ENCODE measurements at places on chromosomes 2 and 18.

- DNase-seq: no peak
Measured at GRCh38 chr2:186544255-186544675, 45.6 kb upstream of the ITGAV start.

- DNase-seq: no peak
Measured at GRCh38 chr2:73084971-73085370, 13.5 kb upstream of the SFXN5 start.

DNA sequence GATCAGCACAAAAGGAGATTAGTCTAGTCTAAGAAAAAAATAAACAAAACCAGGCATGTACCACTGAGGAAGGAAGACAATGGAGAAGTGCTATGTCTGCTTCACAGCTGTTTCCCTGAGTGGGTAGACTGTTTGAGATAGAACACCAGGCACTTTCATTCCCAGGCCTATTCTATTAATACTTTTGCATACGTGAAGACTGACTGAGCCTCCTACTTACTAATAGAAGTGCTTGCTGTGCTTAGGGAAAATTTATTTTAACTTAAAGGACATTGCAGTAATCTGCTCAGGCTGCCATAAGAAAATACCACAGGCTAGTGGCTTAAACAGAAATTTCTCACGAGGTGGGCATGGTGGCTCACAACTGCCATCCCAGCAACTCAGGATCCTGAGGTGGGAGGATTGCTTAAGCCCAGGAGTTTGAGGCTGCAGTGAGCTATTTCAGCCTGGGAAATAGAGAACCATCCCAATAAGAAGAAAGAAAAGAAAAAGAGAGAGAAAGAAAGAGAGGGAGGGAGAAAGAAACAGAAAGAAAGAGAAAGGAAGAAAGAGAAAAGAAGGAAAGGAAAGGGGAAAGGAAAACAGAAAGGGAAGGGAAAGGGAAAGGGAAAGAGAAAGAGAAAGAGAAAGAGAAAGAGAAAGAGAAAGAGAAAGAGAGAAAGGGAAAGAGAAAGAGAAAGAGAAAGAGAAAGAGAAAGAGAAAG is 33.0 kb downstream of the CMPK2 start:
- no peak for DNase-seq

DNA sequence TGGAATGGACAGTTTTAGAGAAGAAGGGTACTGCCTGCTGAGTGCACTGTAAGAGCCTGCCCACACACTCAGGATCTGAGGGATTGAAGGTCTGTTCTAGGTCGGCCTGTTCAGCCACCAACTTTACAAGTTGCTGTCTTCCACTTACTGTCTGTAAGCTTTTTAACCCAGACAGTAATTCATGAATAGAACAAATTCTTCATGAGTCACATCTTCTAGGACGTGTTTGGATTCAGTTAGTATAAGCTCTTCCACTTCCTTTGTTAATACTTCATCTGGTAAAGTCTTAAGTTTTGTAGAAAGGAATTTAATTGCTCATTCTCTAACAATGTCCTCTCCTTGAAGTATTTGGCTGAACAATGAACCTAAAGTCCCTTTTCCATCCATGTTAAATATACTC is 74.6 kb downstream of the PDE11A start:
- DNase-seq: no peak

- no peak for DNase-seq
Measured at GRCh38 chr18:61898640-61899101, 5.9 kb upstream of the RNF152 start.

DNA sequence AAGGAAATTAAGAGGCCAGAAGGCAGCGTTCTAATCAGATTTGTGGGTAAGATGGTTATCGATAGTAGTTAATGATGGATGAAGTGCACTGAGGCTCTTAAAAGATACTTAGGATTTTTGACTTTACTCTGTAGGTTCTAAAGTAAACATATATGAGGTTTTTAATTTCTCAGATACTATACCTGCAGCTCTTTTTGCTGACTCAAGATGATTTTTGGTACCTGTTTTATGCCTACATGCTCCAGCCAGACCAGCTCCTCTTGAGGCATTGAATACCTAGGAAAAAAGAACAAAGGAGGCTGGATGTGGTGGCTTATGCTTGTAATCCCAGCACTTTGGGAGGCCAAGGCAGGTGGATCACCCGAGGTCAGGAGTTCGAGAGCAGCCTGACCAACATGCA is 241.7 kb upstream of the FOSL2 start:
- DNase-seq: no peak

DNA sequence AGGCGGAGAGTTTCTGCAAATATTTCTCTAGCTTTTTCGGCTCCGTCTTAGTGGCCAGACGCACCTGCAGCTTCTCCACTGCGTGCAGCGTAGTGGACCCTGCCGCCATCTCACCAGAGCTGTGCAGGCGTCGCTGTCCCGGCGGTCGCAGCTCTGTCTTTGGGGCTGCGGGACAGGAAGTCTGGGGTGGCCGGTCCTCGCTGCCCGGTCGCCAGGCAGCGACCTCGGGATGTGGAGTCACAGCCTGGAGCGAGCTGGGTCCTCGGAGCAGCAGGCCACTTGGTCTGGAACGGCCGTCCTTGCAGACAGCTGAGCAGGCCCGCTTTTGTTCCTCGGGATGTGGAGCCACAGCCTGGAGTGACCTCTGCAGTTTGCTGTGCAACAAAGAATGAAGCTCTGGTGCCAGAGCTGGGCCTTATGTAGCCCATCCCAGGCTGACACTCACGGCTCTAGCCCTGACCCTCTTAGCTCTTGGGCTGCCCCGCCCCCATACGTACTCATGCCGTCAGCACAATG is at the start of gene ELOA2:
ELOA2 (minus strand) TSS at position 466 of the 516 bp plus-strand sequence; CDS start at position 109, 357 bp downstream.
- no peak for DNase-seq

DNA sequence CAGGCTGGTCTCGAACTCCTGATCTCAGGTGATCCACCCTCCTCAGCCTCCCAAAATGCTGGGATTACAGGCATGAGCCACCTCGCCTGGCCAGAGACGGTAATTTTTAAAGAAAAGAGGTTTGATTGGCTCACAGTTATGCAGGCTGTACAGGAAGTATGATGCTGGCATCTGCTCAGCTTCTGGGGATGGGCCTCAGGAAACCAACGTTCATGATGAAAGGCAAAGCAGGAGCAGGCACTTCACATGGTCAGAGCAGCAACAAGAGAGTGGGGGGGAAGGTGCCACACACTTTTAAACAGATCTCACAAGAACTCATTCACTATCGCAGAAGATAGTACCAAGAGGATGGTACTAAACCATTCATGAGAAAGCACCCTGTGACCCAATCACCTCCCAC is 38.0 kb upstream of the GPD2 start:
- DNase-seq: no peak

GRCh38 chr2:8138923-8139667 is 542.8 kb upstream of the ID2 start:
- no peak for DNase-seq

- DNase-seq: no peak
Measured at GRCh38 chr2:69917852-69918251, 2.9 kb downstream of the MXD1 start.

DNA sequence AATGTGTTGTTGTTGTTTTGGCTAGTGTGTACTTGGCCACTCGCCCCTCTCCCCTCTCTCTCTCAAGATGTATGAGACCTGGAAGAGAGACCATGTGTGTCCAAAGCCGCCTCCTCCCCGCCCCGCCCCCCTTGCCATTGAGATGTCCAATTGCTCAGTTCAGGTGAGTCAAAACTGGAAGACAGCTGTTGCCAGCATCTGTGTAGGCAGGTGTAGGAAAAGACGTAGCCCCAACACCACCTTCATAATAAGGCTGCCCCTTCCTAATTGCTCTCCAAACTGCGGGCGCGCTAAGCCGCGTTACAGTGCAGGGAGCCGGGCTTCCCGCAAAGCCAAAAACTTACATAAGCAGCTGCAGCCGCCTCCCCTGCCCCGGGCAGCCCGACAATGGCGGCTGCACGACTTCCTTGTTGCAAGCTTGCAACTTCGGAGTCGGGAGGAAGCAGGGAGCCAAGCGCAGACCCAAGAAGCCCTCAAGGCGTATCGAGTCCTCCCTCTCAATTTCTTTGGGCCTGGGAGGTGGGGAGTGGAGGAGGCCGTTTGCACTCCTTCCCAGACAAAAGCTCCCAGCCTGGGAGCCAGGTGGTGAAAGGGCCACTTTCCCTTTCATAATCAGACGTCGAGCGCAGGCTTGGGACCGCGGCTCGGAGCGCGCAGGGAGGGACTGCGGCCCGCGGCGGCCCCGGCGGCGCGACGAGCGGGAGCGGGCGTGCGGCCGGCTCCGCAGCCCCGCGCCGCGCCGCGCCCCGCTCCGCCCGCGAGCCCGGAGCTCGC is 882 bp downstream of the ZBTB14 start:
- peak; percentile 29 for DNase-seq

DNA sequence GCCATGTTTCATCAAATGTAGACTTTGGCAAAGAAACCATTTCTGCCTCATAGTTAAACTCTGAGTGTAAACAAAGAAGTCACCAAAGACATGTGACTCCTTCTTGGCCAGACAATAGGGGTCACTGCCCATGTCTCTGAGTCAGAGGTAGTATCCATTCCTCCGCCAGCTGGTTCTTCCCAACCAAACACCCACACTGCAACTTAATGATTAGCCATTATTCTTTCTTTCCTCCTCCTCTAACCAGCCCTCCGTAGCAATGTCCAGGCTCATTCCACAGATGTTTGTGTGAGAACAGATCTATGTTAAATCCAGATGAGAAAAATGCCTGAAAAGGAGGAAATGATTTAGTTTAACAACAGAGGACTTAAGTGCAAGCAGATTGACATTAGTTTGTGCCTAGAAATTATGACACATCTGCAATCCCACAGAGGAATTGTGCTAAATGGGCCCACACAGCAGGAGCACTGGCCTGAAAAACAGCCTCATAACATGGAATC is 127.9 kb upstream of the SH3BP4 start:
- DNase-seq: no peak

- no peak for DNase-seq
Measured at GRCh38 chr18:22641958-22642357, 224.2 kb upstream of the CTAGE1 start.

GRCh38 chr2:30026091-30027055 is 105.0 kb upstream of the ALK start:
- DNase-seq: no peak

DNA sequence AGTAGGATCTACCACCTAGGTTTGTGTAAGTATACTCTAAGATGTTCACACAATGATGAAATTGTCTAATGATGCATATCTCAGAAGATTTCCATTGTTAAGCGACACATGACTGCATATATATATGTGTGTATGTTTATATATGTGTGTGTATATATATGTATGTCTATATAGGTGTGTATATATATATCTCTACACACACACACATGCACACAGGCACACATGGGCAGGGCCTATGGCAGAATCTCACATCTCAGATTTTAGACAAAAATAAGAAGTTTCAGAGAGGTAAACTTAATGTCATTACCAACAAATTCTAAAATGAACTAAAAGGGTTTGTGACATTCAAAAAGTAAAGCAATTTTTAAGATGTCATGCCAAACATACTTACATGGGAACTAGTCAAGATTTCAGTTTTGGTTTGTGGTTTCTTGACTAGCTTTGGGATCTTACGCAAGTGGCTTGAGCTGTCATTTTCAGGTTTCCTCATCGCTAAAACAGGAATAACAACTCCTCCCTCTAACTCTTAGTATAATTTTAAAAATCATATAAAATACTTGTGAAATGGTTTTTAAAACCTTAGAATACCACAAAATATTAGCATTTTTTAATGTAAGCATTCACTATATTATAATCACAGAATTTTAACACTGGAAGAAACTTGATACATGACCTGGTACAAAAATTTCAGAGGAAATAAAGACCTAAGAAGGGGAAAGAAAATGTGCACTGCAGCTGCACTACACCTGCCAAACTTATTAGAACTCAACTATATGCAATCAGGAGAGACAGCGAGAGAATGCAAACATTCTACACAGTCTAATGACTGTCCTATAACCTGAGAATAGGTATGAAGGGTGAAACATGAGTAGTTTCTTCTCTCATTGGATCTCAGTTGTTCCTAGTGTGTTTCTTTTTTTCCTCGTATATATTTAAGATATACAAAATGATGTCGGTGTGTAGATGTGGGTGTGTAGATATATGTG is 75.7 kb downstream of the TTC21B start:
- DNase-seq: no peak

DNA sequence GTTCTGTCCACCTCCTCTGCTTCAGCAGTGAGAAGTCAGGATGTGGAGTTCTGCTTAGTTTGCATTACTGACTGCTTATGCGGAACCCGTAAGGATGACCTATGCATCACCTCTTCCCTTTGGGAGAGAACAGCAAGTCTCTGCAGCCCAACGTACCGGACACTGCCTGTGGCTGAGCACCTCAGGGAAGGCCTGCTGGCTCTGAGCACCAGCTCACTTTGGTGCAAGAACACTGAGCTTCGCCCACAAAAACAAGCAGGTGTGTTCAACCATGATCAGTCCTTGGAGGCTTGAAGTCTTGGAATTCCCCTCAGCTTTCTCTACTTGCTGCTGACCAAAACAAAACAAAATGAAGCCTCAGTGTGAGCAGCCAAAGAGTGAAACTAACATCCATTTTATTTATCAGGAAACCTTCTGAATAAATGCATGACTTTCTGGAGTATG is 52.7 kb upstream of the NCK2 start:
- no peak for DNase-seq

DNA sequence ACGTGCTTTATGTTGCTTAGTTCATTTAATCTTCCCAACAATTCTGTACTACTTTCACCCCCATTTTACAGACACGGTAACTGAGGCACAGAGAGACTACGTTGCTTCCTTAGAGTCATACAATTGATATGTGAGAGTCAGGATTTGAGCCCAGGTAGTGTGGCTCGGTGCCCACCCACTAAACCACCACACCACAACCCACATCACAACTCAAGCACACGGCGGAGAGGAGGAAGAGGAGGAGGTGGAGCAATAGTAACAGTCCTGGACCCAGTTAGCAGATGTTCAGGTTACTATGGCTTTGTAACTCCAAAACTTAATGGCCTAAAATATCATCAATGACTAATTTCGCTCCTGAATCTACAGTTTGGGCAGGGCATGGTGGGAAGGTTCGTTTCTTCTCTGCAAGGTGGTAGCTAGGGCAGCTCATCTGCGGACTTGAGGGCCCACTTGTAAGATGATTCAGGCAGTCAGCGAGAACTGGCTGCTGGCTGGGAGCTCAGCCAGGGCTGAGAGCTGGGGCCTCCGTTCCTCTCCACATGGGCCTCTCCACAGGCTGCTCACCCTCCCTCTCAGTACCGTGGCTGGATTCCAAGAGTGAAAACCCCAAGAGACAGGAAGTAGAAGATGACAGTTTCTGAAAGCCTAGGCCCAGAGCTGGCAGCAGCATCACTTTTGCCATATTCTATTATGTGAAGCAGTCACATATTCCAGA is 167.1 kb downstream of the ZFP36L2 start:
- DNase-seq: peak; percentile 53

DNA sequence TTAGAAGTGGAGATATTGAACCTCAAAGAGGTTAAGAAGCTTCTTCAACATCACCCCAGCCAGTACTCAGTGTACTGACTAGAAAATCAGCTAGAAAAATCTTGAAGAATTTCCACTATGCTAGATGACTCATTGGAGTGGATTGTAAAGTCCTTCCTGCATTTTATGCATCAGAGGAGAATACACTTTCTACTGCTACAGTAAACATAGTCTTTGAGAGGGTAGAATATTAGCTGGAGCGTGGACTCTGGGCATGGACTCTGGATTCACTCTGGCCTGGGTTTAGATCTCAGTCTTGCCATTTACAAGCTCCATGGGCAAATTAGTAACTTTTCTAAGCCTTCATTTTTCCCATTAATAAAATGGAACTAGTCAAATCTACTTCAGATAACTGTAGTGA is 215.9 kb downstream of the IRS1 start:
- DNase-seq: no peak
